Left lung (tissue), 14 donors: ENCODE measurements at places on chromosomes 4 and X. TPM values are rescaled to one million over a fixed set of nuclear protein-coding genes. Genes with fewer than 3 reads are reported as not detected.

DNA sequence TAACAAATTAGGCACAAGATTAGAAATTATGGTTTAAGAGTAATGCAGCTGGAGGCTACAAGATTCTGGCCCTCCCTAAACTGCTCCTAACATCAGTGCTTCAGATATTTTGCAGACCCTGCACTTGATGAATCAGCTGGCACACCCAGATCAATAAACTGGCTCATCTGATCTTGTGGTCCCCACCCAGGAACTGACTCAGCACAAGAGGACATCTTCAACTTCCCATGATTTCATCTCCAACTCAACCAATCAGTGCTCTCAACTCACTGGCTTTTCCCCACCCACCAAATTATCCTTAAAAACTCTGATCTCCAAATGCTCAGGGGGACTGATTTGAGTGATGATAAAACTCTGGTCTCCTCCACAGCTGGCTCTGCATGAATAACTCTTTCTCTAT is 21.7 kb upstream of the TMEM33 start:
- DNase-seq, result no peak

- peak; percentile 72 for DNase-seq
Observed at GRCh38 chrX:102652031-102652688, 877 bp downstream of the GPRASP1 start.

DNA sequence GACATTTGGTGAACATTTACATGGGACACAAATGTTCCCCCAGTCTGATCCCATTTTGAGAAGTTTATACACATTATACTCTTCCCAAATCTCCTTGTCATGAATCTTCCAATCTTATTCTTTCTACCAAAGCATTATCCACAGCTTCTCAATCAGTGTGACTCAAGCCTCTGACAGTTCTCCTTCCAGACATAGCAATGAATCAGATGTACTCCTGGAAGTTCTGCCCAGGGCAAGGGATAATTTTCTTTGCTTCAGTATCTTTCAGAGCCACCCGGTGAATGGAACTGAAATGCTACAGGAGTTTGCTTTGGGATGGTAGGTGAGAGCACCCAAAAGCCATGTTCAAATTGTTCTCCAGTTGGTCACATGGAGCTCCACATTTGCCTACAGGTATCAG is 145.5 kb downstream of the ANXA5 start:
- no peak for DNase-seq

DNA sequence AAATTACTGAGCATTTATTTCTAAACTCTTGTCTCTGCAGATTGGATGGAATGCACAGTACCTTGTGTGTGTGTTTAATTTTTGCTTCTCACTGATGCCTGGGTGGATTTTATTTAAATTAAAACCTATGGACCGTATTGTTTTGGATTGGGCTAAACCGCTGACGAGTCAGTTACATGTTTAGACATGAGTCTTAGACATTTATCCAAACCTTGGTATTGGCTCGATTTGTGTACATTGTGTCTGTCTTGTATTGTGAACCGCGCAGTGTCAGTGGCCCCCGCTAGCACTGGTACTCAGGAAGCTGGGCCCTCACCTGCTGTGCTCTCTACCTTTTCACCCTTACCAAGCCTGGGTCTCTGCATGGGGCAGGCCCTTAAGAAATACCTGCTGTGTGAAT is 40.8 kb upstream of the TADA2B start:
- no peak for DNase-seq

DNA sequence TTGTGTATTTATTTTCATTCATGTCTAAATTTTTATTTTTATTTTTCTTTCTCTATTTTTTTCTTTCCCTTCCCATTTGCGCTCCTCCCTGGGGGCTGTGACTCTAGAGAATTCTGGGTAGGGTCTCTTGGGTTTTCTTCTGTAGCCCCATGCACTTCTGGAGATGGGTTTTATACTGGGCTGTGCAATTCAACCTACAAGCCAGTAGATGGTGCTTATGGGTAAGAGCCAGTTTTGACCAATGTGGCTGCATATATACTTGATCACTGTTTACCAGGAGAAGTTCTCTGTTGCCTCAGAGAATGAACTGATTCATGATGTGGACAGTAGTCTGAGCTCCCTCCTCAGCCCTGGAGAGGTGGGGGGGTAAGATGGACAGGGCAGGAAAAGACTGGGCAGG is 614.6 kb downstream of the PCDH19 start:
- no peak for DNase-seq

COL4A6 gene
- 13.4 TPM for polyA plus RNA-seq

DNA sequence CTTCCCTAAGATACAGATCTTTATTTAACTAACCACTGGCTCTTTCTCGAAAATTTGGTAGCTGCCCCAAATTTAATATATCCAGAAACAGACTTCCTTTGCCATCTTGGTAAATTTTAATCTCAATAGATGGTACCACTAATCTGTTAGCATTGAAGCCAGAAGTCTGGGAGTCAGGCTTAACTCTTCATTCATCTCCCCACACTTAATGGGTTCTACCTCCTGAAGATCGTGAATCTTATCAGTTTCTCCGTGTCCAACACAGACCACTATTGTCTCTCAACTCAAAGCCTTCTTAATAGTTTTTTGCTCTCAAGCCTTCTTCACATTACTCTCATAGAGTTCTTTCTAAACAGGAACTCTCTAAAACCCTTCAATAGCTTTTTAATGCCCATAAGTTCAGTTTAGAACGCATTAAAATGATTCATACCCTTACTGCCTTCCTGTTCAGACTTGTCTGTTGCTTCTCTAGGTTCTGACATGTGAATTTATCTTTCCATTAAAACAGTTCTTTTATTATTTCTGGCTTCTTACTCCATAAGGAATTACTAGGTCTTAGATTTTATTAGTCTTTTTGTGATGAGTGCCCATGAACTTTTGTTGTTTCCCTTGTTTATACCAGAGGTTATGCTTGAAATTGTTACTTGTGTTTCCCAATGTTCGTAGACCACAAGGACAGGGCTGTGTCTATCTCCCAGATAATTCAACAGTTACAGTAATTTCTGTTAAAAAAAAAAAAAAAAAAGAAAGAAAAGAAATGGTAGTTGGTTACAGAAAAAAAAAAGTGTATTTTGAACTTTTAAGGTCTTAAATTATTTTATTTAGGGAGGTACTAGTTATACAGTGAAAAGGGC is 54.7 kb downstream of the SMARCAD1 start:
- DNase-seq, result no peak

ATP8A1 gene
- 21.5 TPM for polyA plus RNA-seq

- DNase-seq, result peak; percentile 52
Observed at GRCh38 chrX:40095583-40096394, 2.0 kb downstream of the BCOR start.
